ENCODE measurements at places on chromosomes 3 and 15.
A peak's percentile ranks its signal among the peaks of the same experiment; 100 is the strongest.

DNA sequence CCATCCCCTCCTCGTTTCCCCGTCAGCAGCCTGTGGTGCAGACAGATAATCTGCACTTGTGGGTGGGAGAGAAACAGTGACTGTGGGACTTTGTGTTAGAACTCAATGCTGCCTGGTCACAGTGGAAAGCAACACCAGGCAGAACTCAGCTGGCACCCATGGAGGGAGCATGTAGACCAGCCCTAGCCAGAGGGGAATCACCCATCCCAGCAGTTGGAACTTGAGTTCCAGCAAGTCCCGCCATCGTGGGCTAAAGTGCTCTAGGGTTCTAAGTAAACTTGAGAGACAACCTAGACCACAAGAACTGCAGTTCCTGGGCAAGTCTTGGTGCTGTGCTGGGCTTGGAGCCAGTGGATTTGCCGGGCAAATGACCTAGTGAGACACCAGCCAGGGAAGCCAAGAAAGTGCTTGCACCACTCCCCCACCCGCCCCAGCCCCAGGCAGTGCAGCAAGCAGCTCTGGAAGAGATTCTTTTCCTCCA lies 24.4 kb downstream of the ISG20 start:
- no peak for DNase-seq

DNA sequence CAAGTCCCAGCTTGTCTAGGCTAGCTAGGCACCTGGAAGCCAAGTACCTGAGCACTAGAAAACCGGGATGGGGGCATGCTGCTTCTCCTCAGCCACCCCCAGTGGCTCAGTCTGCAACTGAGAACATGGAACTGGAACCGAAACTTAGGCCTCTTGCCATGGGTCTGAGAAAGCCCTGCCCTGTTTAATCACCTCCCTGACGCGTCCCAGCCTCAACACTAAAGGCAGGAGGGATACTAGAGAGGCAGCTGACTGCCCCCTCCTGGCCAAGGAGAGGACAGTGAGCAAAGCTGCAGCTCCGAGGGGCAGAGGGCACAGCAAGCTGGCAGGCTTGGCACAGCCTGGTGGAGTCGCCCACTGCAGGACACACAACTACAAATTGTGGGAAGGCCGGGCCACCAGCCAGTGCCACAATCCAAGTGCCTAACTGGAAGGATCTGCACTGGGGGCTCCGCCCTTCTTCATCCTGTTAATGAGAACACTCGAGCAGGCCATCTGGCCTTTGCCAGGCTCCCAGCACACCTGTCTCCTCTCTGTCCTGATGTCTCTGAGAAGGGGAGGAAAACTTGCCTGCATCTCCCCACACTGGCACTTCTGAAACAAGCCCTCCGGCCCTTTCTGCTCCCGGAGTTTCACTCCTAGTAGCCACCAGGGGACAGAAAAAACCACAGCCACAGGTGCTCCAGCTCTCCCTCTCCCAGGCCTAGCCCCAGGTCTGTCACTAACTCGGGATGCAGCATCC lies 53.7 kb downstream of the BDH1 start:
- no peak for DNase-seq

- no peak for DNase-seq
Observed at GRCh38 chr15:39140060-39140604, 440.7 kb upstream of the THBS1 start.

DNA sequence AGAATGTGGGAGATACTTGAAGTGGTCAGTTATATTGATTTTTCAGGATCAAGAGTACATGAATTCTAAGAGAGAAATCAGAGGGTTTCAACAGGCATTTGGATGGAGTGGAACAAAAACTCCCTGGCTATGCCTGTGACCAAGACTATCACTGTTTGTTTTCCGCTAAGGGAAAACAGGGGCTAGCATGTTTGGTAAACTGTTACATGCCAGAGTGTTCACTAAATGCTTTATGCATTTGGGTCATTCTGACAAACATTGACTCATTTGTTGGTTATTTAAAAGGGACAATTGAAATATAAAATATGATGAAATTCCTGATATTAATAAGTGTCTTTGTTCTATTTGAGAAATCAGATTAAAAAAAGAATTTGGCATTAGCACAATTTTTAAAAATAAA lies 603.9 kb upstream of the KCNMB2 start:
- DNase-seq: no peak

GRCh38 chr3:126487151-126487771 lies 11.6 kb upstream of the ZXDC start:
- no peak for DNase-seq

DNA sequence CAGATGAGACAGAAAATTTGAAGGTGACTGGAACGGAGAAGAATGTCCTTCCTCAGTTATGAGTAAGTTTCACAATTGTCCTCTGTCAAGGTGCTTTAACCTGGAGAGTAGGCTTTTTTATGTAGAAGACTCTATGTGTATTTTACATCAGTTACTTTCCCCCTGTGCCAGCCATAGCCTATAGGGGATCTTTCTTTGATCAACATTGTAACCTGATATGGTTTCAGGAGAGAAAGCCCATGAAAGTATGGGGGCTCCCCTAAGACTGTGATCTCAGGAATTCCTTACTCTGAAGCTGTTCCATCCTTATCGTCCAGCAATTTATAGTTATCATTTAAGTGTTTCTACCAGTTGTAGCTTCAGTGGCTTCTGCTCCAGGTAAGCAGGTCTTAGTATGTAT lies 1076.3 kb upstream of the EPHA6 start:
- no peak for DNase-seq

- DNase-seq: no peak
Observed at GRCh38 chr15:41558400-41559238, at the start of gene TYRO3. Gene TYRO3, plus strand, starts transcription at chr15:41559212. Its CDS starts 46 bp downstream, at chr15:41559258.

DNA sequence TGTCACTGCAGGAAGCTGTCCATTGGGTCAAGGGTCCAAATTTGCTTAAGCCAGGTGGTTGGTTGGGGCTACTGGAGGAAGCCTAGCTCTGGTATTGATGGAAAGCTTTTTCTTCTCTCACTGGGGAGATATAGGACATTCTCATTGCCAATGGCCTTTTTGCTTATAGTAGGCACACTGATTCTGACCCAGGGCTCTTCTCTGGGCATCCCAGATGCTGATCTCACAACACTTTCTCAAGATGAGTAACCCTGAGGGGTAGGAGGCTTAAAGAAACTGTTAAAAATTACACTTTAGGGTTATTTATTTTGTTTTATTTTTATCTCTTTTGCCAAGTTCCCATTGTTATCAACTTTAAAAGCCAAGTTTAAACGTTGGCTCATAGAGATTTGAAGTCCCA lies 337.8 kb downstream of the LRRC3B start:
- no peak for DNase-seq

DNA sequence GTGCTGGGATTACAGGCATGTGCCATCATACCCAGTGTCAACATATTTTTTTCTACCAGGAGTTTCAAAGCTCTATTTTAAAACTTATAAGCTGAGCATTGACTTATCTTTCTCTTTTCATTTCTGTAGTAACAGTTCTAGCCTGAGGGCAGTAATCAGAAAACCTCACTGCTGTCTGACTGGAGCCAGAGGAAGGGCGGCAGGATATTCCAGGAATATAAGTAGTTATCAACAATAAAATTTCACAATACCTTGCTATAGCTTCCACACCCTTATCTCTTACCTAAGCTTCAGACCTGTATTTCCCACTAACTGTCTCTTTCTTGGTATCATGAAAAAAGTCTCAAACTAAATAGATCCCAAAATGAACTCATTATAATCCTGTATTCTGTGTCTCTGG lies 5.1 kb upstream of the NEDD4 start:
- DNase-seq: peak; percentile 53

- no peak for DNase-seq
Observed at GRCh38 chr3:15647611-15648167, 46.1 kb downstream of the BTD start.

Data from SK-N-MC (cell line).